Fibroblast of mammary gland (primary cell): ENCODE measurements at places on chromosomes 6 and 20.
A peak's percentile ranks its signal among the peaks of the same experiment; 100 is the strongest.

- DNase-seq = no peak
These were observed 55.2 kb downstream of the SEL1L2 start for GRCh38 chr20:13934992-13935894.

GRCh38 chr6:105380634-105381033, 22.2 kb downstream of the PREP start:
- no peak for DNase-seq

DNA sequence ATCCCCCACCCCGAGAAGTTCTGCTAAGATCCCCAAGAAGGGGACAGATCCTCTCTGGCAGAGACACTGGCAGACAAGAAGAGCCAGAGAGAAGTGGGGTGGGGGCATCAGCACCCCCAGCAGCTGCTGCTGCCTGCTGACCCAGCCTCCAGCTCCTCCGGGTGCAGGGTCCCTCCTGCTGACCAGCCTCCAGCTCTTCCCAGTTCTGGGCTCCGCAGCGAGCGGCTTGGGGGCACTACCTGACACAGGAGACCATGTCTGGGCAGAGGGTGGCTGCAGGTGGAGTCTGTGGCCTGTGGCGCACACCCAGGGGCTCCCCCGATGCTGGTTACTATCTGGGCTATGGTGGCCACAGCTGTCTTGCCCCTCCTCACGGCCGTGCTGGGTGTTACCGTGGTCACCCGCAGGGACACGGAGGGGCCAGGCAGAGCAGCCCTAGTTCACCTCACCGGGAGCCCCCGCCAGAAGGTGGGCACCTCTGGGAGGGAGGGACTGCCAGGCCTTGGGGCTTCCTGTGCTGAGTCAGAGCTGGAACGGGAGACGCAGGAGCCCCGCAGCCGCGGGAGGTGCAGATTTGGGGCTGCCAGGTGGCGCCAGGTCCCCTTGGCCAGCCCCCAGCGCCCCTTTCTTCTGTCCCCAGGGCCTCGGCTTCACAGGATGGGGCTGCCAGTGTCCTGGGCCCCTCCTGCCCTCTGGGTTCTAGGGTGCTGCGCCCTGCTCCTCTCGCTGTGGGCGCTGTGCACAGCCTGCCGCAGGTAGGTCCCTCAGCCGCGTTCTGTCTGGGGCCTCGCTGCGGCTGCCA, 630 bp downstream of the LIME1 start:
- no peak for DNase-seq

DNA sequence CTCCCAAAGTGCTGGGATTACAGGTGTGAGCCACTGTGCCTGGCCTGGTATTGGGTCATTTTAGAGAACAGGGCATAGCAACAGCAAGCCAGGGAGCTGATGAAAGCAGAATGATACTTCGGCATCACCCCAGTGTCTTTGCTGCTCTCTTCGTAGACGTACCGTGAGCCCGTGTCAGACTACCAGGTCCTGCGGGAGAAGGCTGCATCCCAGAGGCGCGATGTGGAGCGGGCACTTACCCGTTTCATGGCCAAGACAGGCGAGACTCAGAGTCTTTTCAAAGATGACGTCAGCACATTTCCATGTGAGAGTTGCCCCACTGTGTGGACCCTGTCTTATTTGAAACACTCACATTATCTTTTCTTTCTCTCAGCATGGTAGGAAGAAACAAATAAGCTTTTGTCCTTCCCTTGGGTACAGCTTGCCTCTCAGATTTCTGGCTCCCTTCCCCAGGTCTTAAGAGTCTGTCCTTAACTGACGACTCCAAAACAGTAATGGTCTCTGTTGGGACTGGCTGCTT, 15.9 kb downstream of the TAF8 start:
- DNase-seq = no peak

GRCh38 chr6:115982453-115982852, 78.2 kb downstream of the FRK start:
- DNase-seq = no peak

GRCh38 chr20:32536851-32537656, 48.1 kb downstream of the NOL4L start:
- no peak for DNase-seq

GRCh38 chr6:115602466-115602865, 458.2 kb downstream of the FRK start:
- DNase-seq = no peak

DNA sequence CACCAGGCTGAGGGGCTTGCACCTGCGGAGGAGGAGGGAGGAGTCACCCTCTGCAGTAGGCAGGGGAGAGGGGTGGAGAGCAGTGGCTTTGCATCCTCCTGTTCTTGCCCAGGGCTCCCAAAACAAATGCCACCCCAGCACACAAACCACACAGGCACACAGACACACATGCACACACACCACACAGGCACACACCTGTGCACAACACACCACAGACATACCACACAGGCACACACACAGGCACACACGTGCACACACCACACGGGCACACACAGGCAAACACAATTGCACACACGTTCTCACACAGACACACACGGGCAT, 26.6 kb downstream of the YTHDF1 start:
- DNase-seq = no peak

DNA sequence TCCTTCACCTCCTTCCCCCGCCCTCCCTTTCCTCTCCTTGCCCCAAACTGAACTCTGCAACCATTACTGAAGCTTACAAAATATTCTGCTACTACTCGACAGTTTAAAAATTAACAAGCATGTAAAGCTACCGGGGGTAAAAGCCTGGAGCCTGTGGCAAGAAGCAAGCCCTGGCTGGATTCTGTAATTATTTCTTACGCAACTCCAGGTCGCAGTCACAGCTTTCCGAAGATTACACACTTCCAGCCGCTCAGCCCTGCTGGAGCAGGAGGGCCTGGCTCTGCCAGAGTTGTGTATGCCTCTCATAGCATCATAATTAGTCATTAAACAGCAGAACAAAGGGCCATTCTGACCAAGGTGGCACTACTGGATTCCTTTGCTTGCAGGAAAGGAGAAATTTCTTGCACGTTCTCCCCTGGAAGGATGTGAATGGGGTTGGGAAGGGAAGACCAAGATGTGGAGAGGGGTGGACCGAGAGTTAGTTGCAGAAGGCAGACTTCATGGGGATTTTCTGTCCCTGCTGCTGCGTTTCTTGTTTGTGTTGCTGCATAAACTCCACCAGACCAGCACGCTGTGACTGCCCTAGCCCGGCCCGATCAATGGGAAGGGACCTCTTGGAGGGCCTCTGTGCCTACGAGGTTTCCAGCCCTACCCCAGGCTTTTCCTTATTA, 23.6 kb downstream of the FOXQ1 start:
- DNase-seq = peak; percentile 62

DNA sequence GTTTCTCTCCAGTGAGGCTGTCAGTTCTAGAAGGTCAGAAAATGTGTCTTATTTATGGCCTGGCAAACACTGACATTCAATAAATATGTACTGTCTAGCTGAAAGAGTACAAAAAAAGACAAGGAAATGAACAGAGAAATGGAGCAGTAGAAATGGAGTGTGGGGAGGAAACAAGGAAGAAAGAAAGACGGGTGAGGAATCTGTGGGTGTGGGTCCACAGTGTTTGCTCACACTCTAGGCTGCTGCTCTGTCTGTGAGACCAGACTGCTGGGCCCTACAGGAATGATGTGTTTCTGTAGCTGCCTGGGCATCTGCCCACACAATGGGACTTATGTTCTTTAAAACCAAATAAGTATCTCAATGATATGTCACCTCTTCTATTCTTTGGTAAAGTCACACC, 114.2 kb downstream of the MOXD1 start:
- no peak for DNase-seq

DNA sequence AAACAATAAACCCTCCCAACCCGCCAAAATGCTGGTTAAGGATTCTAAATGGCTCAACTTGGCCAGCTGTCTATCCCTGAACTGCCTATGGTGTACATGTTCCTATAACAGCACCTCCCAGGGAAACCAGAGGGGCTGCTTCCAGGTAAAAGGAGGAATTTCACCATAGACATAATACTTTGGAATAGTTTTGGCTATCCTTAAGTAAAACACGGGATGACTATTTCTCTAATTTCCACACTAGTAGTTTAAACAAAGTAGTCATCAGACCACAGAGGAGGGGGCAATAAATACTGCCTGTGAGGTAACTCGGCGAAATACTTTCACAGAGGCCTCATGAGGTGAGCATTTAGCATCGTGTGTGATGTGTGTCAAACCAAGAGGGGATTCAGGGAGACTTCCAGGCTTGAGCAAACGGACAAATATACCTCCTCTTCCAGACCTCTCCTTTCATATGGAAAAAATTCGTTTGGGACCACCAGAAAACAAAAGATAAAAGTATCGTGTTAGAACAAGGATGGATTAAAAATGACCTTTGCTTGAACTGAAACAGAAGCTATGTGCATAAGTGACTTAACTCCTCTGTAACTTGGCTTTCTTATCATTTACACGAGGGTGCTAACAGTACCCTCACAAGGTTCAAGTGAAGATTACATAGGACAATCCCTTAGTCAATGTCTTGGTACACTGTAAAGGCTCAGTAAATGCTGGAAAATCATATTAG, 1.0 kb upstream of the XRN2 start:
- no peak for DNase-seq
